Omental fat pad (tissue), 4 donors: ENCODE measurements at places on chromosomes 7 and 10. TPM values are rescaled to one million over a fixed set of nuclear protein-coding genes. Genes with fewer than 3 reads are reported as not detected.

The ATRNL1 gene
- 4.1 TPM for total RNA-seq

The PTPRN2 gene
- total RNA-seq: 2.4 TPM

The PVRIG gene
- 0.74 TPM for total RNA-seq

The GIMAP6 gene
- 49.4 TPM for total RNA-seq

The METTL27 gene
- 2.5 TPM for total RNA-seq

The GRM8 gene
- not detected for total RNA-seq

The MYH16 gene
- not detected for total RNA-seq

The SHH gene
- total RNA-seq: not detected

The ZNF438 gene
- total RNA-seq: 14.2 TPM

The PCLO gene
- 0.79 TPM for total RNA-seq

The GJD4 gene
- total RNA-seq: not detected

The NFE2L3 gene
- total RNA-seq: 3.9 TPM

The EBF3 gene
- total RNA-seq: 19.3 TPM

GRCh38 chr7:5452937-5453540 is 29.4 kb upstream of the TNRC18 start:
- DNase-seq: no peak

- no peak for DNase-seq
Observed at GRCh38 chr7:12291870-12292269, 80.8 kb downstream of the TMEM106B start.

GRCh38 chr7:155198901-155199845 is 98.5 kb upstream of the INSIG1 start:
- DNase-seq: no peak

DNA sequence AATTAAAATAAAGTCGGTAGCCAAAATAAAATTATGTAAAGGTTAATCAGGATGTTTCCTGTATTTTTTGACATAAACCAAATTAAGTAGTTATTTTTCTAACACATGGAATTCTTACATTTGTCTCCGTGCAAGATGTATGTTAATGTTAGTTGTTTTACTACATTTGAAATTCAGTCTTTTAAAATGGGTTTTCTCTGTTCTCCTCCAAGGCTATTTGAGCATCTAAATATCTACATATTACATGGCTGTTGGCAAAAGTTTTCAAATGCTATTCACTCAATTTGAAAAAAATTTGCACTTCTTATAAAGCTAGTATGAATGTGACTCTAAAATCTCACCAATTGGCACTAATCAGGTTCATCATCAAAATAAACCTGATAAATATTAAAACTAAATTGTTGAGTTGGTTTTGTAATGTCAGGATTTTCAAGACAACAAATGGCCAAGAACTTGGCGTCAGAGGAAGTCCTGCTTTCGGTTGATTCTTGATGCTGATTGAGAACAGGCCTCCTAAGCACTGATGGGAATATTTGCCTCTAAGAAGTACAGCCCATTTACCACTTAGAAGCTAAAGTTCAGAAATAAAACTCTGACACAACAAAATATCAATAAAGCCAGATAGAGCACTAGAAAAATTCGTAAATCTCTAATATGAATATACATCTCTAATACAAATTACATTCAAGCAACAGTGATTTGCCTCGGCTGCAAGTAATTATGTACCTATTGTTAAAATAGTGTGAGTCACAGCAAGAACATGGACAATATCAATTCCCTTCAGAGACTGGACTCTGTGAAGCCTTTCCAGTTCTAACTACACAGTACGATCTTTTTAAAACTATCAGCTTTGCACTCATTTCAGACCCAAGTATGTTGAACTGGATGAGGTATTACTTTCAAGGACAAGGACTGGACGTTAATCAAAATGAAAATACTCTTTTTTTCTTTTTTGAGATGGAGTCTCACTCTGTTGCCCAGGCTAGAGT is 733.1 kb upstream of the C7orf33 start:
- DNase-seq: no peak

DNA sequence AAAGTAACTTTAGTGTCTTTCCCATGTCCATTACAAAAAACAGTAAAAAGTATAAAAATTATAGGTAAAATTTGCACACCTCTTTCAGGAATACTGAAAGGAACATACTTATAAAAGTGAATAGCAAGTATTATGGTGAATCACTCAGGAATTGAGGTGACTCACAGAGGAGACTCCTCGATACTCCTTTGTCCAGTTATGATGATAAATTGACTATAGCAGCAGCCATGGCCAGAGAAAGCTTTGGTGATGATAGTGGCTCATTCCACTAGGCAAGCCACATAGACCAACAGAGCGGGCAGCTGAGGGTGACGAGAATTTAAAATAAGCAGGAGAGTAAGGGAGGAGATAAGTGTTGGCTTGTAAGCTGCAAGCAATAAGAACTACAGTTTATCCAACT is 1231.1 kb upstream of the CELF2 start:
- DNase-seq: no peak

DNA sequence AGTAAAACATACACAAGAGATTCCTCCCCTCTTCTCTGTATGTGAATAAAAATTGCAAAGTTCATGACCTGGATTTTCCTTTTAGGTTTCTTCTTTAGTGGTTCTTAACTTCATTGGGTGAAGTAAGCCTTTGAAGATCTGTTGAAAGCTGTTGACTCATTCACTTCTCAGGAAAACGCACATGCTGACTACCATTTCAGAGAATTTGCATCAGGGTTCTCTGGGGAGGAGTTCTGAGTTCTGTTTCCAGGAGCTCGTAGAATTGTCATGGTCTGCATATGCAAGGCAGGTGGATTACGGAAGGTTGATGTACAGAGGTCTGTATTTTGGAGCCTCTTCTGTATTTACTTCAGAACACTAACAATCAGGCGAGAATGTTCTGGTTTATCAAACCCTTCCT is 962 bp upstream of the SLC26A4 start:
- DNase-seq: no peak

- no peak for DNase-seq
Observed at GRCh38 chr7:29190349-29191045, 4.1 kb upstream of the CHN2 start.

- DNase-seq: no peak
Observed at GRCh38 chr7:31320675-31321074, 19.9 kb downstream of the NEUROD6 start.

- no peak for DNase-seq
Observed at GRCh38 chr10:81978238-81978637, 103.2 kb downstream of the NRG3 start.

DNA sequence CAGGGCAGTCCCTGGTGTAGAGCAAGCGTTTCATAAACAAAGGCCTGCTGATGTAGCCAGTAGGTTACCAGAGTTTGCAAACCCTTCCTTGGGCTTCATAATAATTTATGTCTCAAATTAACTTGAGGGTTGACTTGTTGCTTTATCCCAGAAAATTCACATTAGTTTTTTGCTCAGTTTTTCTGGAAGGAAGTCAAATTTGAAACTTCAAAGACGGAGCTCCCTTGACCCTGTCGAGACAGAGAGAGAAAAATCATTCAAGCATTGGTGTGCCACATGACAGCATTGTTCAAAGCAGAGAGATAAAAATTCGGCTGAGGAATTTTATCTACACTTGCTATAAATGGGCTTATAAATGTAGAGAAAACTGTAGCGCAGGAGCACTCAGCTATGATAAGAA is 627.7 kb downstream of the TNS3 start:
- no peak for DNase-seq

GRCh38 chr10:79995979-79996634 is 47.2 kb upstream of the SFTPD start:
- no peak for DNase-seq

GRCh38 chr10:97944772-97945171 is 85.6 kb downstream of the CRTAC1 start:
- no peak for DNase-seq

- no peak for DNase-seq
Observed at GRCh38 chr7:66930341-66930740, 9.3 kb downstream of the TMEM248 start.

GRCh38 chr10:24439935-24440334 is 231.0 kb downstream of the KIAA1217 start:
- no peak for DNase-seq

DNA sequence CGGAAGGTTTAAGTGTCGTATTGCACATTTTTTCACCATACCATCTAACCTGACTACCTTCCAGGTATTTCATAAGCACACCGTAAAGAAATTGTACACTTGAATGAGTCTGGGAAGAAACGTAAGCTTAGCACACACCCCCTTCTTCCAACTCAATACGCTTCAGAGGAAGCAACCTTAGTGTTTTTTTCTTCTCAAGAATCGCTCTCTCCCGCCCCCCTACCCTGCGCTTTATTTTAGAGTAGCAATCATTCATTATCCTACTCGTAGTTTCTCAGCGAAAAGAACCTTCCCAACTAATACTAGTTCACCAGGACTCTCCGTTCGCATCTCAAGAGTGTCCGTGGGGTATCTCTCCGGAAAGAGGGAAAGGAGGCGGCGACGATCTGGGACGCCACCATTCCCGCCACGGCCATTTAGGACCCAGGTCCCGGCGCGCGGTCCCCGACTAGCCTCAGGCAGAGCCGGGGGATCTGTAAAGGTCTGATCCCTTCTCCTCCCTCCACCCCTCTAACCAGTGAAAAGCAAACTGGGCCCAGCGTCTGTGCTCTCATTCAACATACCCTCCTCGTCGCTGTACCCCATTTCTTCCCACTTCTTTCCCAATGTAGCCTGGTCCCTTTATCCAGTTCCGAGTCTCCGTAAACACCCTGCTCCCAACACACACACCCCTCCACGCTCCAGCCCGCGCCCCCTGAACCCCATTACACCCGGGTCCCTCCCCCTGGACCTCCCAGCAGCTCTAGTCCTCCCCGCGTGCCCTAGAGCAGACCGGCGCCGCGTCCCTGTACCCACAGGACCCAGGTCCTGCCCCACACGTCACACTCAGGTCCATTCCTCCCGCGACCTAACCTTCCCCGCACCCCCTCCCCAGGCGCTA is 16.0 kb downstream of the MYOZ1 start:
- DNase-seq: no peak

GRCh38 chr10:46559231-46559671 is 2.8 kb upstream of the GPRIN2 start:
- no peak for DNase-seq

DNA sequence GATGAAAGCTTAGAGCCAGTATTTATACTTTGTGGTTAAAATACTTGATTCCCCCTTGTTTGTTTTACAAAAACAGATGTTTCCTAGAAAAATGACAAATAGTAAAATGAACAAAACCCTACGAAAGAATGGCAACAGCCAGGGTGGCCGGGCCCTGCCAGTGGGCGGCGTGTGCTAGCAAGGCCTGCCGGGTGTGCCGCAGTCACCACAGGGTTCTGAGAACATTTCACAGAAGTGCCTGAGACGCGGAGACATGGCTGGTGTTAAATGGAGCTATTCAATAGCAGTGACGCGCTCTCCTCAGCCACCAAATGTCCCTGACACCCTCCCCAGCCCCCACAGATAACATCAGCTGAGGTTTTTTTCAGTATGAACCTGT is 14.5 kb downstream of the GPR146 start:
- DNase-seq: no peak

DNA sequence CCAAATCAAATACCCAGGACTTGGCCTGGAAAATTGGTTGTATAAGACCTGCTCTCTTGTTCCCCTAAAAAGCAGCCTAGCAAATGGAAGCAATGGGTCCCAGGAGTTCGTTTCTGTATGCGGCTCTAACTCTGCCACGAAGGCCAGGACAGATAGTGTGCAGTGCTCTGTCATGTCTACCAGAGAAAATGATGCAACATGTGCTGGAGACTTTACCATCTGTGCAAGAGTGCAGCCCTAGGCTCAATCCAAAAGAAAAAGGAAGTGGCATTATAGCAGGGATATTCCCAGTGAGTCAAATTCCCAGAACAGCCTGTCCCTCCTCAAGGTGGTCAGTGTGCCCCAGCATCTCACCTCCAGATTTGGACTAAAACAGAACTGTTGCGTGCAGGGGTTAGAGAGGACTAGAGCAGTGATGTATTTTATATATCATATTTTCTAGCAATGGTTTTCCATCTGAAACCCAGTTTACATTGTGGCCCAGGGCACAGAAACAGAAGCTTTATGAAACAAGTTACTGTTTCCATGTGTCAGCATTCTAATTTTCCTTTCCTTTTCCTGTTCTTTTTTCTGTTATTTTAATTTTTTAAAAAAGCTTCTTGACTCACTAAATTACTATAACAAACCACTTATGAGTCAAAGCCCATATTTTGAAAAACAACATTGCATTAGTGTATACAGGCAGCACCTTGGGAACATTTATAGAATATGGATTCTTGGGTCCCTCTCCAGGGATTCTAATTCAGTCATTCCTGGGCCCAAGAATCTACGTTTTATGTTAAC is 311.2 kb downstream of the RNLS start:
- DNase-seq: no peak
